ENCODE measurements at places on chromosomes 6 and 20.
A peak's percentile ranks its signal among the peaks of the same experiment; 100 is the strongest.

- no peak for DNase-seq
Measured at GRCh38 chr6:132548746-132549463, 3.6 kb upstream of the TAAR8 start.

DNA sequence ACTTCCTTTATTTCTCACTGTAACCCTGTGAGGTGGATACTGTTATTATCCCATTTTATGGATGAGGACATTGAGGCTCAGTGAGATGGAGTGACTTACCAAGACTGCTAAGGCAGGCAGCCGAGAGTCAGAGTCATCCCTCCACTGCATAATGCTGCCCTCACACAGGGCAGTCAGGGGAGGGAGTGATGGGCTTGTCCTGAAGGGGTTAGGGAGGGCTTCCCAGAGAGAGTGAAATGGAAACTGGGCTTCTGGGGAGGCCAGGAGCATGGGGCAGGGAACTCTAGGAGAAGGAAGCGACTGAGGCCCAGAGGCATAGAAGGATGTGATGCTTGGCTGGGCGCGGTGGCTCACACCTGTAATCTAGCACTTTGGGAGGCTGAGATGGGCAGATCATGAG lies 31.1 kb downstream of the TM9SF4 start:
- no peak for DNase-seq

- no peak for DNase-seq
Measured at GRCh38 chr6:144292372-144292771, 7.2 kb downstream of the UTRN start.

GRCh38 chr6:144659202-144660182 lies 374.4 kb downstream of the UTRN start:
- DNase-seq = peak; percentile 30

GRCh38 chr6:45933855-45934254 lies 81.8 kb downstream of the CLIC5 start:
- DNase-seq = no peak

- no peak for DNase-seq
Measured at GRCh38 chr6:7201732-7202541, 94.2 kb downstream of the RREB1 start.

DNA sequence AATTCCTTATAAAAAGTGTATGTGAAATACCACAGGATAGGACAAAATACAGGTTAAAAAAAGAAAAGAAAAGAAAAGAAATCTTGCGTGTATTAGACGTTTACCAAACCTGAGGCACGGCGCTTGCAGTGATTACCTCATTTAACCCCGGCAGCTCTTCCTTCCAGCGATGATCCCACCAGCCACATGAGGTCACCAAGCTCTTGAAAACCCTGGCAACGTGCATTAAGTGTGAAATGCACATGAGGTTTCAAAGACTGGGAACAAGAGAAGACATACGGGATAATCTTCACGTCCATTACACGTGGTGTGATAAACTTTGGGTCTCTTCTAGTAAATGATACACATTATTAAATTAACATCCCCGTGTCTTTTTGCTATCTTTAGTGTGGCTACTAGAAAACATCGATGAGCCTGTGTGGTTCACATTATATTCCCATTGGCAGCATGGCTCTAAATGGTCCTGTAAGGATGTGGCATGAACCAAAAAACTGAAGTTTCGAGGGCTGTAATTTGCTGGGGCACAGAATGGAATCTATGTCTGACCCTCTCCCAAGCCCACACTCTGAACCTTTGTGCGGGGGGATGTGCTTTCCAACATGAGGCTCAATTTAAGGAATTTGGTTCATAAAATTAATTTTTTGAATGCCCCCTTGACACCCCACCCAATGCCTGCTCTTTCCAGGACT lies 59.2 kb upstream of the THBS2 start:
- peak; percentile 41 for DNase-seq

- DNase-seq = no peak
Measured at GRCh38 chr6:89527634-89528033, 94.7 kb downstream of the ANKRD6 start.

DNA sequence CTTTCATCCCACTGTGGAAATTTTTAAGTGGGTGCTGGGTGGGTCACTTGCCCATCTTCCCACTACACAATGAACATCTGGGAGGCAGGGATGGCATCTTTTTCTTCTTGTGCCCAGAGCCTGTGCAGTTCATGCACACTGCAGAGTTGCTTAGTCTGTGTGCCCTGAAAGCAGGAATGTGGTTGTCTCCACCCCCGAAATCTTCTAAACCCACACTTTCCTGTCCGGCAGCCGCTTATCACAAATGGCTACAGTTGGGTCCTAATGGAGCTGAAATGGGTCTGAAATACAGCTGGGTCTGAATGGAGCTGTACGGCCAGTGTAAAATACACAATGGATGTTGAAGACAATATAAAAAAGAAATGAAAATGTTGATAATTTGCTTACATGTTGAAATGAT lies 112.1 kb upstream of the PMEPA1 start:
- DNase-seq = no peak

DNA sequence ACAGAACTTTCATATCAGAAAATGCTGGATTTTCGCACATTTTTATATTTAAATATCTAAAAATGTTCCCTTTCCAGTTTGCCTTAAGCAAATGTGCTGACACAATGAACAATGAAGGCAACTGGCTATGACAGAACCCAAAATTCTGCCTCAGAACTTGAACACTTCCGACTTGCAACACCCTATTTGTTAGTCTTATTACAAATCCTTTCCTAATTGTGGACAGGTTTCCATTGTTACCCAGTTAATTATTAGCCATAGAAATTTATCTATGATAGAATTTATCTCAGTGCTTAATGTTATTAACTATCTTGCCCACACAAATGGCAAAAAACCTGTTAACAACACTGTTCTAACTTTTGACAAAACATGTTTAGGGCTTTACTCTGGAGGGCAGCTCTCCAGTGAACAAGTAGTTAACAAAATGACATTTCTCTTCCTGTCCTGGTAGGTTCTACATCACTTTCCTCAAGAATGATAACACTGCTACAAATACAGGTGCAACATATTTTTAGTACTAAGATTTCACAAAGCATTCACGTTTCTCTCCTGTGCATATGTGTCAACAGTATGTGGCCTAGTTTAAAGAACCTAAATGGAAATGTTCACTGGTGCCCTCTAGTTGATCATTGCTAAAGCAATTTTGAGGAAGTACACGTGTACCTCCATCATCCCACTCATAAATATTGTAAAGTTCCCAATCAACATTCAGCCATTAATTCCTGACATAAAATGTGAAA lies 58.4 kb downstream of the HIVEP2 start:
- DNase-seq = peak; percentile 43

DNA sequence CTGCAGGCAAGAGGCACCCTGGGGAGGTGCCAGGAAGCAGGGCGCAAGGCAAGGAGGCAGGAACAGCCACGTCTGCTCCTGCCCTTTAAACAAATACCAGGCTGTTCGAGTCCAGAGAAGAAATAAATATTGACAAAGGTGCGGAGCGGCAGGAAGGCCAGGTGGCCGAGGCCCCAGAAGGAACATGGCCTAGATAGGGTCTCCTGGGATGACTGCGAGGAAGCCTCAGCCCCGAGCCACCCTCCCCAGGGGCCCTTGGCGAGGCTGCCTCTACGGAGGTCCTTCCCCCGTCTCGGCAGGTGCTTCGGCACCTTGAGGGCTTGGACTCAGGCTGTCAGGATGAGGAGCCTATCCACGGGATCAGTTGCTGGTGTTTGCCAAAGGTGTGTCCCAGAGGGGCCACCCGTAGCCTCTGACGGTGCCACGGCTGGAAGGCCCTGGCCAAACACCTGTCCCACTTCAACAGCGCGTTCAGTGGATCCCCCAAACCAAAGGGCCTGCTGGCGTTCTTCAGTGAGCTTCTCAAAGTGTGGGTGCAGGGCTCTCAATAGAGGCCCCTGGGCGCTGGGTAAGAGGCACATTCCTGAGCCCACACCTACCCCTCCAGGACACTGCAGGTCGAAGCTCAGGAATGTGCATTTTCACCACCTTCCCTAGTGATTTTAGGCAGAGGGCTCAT lies 39.8 kb downstream of the SNX5 start:
- no peak for DNase-seq

GRCh38 chr6:169271877-169272216 lies 18.2 kb upstream of the THBS2 start:
- DNase-seq = no peak

DNA sequence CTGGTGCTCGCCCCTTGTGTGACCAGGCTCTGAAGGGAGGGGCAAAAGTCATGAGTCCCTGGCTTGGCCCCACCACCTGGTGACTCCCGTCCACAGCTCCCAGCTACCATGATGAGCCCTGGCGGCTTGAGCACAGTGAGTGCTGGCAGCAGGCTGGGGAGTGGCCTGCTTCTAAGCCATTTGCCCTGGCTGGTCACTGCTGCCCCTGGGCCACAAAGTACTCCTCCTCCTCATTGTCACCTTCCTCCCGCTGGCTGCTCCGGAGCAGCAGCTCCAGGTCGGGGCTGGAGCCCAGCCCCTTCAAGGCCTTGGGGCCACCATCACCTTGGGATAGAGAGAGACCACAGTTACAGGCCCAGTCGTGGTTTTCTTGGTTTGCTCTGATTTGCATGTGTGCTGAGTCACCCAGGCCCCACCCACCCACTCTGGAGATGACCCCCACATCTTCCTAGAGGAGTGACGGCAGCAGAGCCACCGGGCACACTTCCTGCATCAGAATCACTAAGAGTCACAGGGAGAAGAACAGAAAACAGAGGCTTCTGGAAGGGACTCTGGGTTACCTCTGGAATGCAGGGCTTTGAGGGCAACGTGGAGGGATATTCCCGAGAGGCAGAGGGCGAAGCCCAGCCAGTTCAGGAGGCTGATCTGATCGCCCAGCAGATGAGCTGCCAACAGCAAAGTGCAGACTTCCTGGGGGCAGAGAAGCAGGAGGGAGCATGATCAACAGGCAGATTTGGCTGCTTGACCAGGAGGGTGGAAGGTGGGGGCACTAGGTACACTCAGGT lies 42.1 kb upstream of the CDH22 start:
- peak; percentile 85 for DNase-seq

DNA sequence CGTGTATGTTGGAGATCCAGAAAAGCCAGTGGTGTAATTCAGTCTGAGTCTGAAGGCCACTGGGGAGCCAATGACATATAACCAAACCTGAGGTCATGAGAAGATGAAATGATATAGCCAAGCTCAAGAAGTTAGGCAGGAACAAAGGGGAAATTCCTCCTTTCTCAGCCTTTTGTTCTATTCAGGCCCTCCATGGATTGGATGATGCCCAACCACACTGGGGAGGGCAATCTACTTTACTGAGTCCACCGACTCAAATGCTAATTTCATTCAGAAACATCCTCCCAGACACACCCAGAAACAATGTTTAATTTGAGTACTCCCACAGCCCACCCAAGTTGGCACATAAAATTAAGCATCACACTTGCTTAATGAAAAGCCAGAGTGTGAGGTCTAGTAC lies 183.6 kb downstream of the GJA1 start:
- DNase-seq = no peak

Measured in fibroblast of skin of abdomen (primary cell).